ENCODE measurements at places on chromosomes 4 and X.

GRCh38 chrX:39377773-39378172 lies 576.5 kb downstream of the MID1IP1 start:
- no peak for DNase-seq

DNA sequence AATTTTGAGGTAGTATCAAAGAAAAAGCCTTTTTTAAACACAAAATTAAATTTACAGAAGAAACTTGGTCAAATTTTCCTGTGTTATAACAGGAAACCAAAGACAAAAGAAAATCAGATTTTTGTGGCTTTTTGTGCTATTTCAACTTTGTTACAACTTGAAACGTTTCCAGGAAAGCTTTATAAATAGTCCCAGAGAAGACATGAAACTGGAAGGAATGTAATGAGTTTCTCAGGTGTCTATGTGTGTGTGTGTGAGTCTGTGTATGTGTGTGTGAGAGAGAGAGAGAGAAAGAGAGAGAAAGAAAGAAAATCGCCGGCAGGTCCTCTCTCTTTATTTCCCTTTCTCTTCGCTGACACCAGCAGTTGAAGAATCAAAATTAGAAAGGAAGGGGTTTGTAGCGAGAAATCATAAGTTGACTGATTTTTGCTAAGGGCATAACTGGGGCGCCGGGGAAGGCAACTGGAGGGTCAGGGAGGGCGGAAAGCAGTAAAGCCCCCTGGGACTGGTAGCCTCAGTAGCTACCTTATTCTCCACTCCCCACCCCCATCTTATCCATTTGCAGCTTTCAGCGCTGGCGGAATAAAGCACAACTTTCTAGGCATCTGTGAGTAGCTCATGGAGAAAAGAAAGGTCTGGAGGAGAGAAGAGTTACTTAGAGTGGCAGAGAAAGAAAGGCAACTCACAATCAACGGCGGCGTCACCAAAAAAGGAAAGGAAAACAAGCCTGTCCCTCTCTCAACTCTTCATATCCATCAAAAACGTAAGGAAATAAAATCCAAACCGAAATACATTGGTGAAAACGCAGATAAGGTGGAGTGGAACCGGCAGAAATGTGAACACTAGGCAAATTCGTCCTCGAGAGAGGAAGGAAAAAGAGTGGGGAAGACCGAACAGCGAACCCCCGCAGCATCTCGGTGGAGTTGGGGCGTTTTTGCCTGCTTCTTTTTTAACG lies 1.3 kb downstream of the TMEM47 start:
- DNase-seq = no peak

- no peak for DNase-seq
These were observed 241.1 kb downstream of the GRXCR1 start for GRCh38 chr4:43133566-43133965.

DNA sequence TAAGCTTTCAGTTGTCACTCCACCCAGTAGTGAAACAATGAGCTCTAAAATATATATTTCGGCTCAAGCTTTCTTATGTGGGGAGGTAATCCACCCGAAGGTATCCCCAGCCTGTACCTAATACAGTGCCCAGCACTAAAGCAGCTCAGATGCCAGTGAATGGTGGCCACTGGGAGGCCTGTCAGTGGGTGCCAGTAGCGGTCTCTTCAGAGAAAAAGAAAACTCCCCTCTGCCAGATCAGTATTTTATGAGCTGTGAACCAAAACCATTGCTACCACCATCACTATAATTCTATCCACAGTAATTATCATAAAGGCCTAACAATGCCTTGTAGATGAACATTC lies 835 bp upstream of the NFKB1 start:
- no peak for DNase-seq

DNA sequence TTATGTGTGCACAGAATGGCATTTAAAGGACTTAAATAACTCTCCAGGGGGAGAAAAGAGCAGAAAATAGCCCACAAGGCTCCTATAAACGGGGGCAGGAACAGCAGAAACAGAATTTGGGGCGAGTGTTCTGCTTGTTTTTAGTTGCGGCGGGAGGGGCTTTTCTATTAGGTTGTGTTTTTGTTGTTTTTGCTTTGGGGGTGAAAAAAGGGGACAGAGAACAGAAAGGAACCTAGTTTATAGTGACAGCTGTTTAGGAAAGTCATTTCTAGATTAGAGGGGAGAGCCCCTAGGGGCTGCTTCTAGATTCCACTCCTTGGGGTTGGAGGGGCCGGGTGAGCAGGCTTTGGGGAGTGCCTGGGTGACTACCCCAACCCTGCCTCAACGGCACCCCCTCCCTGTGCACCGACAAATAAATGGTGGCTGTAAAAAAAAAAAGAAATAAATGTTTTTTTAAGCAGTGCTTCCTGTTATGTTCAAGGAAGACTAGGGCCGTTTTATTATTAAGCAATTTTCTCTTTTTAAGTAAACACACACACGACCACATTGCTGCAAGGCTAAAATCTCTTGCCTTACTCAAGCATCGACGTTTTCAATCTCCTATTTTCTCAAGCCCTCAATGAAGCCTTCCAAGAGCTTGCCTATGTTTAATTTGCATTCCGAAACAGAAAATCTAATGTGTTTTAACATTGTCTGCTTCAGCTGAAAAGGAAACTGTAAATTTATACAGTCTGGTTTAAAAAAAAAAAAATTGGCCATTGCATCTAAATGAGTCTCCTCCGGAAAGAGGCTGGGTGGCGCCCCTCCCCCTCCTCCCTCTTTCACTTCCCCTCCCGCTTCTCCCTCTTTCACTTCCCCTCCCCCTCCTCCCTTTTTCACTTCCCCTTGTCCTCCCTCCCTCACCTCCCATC lies 123.3 kb upstream of the TBL1X start:
- peak; percentile 53 for DNase-seq

GRCh38 chr4:54318904-54319303 lies 89.8 kb downstream of the PDGFRA start:
- no peak for DNase-seq

DNA sequence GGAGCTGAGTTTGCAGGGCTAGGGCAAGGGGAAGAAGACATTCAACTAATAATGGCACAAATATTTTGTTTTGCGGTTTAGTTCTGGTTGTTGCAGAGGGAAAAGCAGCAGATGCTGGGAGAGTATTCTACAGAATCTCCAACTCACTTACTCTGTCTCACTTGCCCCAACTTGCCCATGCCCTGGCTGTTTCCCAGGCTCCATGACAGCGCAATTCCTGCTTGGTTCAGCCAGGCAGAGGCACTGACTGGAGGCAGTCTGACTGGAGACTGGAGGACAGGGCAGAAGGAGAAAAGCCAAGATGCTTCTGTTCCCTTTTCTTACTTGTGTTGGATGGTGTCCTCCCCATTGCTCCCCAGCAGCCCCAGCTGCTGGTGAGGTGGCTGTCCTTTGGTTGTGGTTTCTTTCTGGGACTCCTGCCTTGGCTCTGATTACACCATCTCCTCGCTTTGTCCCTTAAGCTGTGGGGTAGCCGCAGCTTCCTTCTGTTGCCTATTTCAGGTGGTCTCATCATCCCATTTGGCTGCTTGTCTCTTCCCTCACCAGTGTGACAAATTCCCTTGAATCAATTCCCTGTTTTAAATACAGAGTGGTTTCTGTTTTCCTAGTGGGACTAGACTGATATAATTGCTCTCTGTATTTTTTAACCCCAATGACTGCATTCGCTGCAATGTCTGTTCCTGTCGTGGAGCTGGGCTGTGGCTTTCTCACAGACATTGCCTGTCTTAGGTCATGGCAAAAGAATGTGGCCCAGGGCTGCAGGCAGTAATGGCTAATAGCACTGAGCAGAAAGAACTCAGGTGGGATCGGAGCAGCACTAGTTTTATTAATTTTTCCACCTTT lies 24.2 kb upstream of the RASL11B start:
- no peak for DNase-seq

- DNase-seq = no peak
These were observed 2085.4 kb downstream of the ARAP2 start for GRCh38 chr4:34158878-34159277.

GRCh38 chr4:20575486-20575885 lies 124.8 kb upstream of the PACRGL start:
- DNase-seq = no peak

DNA sequence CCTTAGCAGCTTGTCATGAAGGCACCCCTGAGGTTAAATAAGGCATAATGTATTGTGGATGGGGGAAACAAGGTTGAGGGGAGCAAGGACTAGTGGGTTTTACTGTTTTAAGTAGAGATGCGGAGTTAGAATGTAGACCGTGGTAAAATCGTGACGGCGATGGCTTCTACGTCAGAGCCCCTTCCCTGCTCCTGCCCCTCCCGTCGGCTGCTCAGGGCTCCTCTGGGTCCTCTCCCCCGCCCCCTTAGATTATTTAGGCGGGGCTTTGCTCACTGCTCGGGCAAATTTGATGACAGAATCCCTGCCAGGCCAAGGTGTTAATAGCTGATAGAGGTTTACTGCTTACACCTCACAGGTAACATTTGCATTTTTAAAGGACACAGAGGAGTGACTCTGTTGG lies 2.3 kb downstream of the FRMPD3 start:
- DNase-seq = no peak

DNA sequence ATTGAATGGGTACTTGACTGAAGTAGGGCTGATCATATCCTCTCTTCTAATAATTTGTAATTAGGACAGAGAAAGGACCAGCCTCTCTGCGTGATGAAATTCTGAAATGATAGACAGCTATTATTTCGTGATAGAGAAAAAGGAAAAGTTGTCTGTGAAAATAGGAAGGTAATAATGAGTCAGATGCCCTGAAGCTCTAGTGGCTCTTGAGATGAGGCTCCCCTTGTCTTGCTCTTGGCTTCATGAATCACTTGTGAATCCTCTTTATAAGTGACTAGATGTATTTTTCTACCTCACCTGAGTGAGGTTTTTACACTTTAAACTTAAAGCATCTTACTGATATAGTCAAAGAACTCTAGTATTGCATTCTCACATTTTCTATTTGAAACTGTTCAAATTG lies 888.9 kb downstream of the PCDH18 start:
- no peak for DNase-seq

GRCh38 chr4:8221985-8222384 lies 22.9 kb downstream of the SH3TC1 start:
- DNase-seq = no peak

DNA sequence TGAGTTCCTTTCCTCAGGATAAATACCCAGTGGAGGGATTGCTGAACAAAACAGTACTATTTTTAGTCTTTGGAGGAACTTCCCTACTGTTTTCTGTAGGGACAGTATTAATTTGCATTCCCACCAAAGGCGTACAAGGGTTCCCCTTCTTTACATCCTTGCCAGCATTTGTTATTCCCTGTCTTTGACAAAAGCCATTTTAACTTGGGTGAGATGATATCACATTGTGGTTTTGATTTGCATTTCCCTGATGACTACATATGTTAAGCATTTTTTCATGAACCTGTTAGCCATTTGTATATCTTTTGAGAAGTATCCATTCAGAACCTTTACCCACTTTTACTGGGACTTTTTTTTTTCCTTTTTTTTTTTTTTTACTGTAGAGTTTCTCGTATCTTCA lies 126.2 kb upstream of the ANXA10 start:
- DNase-seq = no peak

DNA sequence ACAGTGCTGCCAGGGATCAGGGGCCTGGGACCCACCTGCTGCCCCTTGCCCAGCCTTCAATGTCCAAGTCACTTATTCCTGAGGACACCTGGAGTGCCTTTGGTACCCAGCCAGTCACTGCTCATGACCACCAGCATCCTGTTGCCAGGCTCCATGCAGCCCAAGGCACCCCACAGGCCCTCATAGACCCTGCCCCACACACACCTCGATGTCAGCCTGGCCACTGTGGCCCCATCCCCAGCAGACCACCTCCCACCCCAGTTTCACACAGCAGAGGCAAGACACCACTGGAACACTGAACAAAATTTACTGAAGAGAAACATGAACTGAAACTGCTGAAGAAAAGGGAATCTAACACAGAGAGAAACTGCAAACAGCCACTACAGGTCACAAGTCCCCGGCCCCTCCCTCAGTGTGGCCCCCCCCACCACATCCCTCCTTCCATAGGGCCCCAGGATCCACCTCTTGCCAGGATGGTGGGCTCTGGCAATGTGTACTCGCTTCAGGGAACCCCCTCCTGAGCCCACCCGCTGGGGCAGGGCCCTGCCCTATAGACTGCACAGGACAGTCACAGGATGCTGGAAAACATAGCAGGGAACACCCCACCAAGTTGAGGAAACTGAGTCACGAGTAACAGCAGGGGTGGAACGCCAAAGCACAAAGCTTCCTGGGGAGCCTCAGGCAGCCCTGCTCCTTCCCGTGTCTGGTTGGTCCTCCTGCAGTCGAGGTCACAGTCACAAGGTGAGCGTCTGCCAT lies 5.2 kb downstream of the PNMA5 start:
- DNase-seq = no peak

All from stimulated activated CD4-positive, alpha-beta T cell treated with anti-CD3 and anti-CD28 coated beads, Interleukin-12 subunit alpha, Interleukin-12 subunit beta, amount 100 ng/mL, for 4 hours (primary cell).